ENCODE measurements at places on chromosomes 6 and 20.

GRCh38 chr20:48818481-48818987 lies 9.3 kb downstream of the PREX1 start:
- no peak for DNase-seq

DNA sequence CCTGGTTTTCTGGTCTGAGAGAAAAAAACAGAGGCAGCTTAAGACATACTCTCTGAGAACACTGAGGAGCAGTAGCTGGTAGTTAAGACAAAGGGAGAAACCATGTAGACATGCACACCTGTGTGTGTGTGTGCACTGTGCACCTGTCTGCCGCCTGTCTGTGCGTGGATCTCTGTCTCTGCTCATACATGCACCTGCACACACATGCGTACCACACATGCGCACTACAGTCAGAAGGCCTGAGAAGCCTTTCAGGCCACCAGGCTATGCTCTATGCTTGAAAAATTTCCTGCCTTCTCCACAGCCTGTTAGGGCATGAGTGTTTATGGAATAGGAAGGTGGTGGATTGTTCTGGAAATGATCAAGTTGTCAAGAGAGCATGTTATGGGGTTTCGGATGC lies 103.5 kb downstream of the CDH4 start:
- no peak for DNase-seq

GRCh38 chr6:11143394-11144371 lies 32.2 kb upstream of the ERVFRD-1 start:
- DNase-seq, result no peak

DNA sequence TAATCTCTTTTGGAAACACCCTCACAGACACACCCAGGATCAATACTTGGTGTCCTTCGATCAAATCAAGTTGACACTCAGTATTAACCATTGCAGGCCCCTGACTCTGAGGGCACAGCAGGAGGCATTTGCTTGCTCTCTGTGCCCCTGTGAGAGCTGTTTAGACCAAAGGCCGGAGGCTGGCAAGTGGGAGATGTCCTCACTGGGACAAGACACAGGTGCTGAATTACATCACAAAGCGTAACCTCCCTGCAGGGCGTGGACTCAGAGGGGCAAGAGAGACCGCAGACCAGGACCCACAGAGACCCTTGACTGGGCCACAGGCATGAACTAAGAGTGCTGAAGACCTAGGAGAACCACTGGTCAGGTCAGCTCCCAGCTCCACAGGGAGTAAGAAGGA lies at the start of gene CST8:
Gene CST8 (plus strand): TSS at position 301 of the 400 bp plus-strand sequence. CDS start 551 bp downstream, outside the sequence.
- DNase-seq, result no peak

- DNase-seq, result no peak
Measured at GRCh38 chr6:4363656-4364055, 228.3 kb upstream of the ECI2 start.

- no peak for DNase-seq
Measured at GRCh38 chr6:1136415-1136774, 175.5 kb upstream of the FOXQ1 start.

GRCh38 chr6:14797875-14798593 lies 447.8 kb upstream of the JARID2 start:
- no peak for DNase-seq
